Activated CD4-positive, alpha-beta T cell treated with anti-CD3 and anti-CD28 coated beads for 4 hours (primary cell): ENCODE measurements at places on chromosomes 7 and 10.

GRCh38 chr10:46001187-46001756 is 29.0 kb downstream of the TIMM23 start:
- no peak for DNase-seq

DNA sequence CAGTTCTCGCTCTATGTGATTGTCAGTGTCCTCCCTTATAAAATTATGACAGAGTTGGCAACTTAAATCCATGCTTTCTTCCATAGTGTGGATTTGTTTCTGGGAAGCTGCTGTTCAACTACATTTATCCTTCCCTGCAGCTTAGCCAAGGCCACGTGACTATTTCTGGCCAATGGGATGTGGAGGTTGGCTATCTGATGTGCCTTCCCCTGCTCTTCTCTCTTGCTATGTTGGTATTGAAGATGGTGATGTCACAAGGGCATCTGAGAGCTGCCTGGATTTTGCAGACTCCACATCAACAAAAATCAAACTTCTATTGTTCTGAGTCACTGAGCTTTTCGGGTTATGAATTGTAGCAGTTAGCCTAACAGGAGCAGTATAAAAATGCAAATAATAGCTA is 164.9 kb upstream of the RHOBTB1 start:
- no peak for DNase-seq

DNA sequence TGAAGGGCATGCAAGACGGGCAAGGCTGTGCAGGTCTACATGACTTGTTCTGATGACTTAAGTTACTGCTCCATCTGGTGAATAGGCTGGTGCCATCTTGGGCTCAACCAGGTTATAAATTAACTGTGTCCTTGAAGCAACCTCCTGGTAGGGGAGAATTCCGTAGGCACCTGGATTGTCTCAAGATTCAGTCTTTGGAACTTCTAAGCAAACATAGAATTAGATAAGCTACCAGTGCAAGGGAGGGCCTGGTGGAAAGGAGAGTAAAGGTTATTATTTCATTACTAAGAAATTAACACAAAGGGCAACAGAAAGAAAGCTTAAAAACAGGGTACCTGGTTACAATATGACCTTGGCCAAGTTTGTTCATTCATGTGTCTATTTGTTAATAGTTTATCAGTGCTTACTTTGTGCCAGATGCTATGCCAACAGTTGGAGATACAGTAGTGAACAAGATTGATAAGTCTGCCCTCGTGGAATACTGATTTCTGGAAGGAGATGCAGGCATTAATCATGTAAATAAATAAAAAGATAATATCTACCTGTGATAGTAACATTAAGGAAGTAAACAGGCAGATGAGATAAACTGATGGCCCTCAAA is 107.0 kb upstream of the PALS2 start:
- no peak for DNase-seq

GRCh38 chr7:133690740-133691139 is 436.4 kb upstream of the LRGUK start:
- DNase-seq = no peak

- no peak for DNase-seq
Observed at GRCh38 chr7:30268586-30268985, 15.8 kb upstream of the ZNRF2 start.

GRCh38 chr10:78565841-78566240 is 502.9 kb upstream of the ZMIZ1 start:
- no peak for DNase-seq

- no peak for DNase-seq
Observed at GRCh38 chr10:62919776-62920175, 103.6 kb upstream of the EGR2 start.

GRCh38 chr10:77077316-77077945 is 560.2 kb downstream of the KCNMA1 start:
- DNase-seq = no peak

DNA sequence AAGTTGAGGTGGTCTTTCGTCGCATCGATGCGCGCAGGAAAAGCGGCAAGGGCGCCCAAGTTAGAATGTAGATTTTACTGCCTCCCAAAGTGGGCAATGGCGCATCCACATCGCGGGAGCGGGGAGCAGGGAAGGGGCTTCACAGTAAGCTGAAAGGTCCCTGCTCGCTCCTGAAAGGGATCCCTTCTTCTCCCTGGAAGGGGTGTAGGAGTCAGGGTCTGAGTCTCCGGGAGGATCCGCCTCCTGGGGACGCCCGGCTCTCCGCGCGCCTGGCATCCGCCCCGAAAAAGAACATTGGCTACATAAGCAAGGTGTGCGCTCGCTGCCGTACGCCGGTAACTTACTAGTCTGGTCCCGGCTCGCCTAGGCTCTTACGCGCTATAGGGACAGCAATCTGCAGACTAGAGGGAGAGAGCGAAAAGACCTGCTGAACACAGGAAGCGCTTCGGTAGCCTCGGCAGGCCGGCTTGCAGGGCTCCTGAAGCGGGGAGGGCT is 804 bp downstream of the UNC5B start:
- no peak for DNase-seq

DNA sequence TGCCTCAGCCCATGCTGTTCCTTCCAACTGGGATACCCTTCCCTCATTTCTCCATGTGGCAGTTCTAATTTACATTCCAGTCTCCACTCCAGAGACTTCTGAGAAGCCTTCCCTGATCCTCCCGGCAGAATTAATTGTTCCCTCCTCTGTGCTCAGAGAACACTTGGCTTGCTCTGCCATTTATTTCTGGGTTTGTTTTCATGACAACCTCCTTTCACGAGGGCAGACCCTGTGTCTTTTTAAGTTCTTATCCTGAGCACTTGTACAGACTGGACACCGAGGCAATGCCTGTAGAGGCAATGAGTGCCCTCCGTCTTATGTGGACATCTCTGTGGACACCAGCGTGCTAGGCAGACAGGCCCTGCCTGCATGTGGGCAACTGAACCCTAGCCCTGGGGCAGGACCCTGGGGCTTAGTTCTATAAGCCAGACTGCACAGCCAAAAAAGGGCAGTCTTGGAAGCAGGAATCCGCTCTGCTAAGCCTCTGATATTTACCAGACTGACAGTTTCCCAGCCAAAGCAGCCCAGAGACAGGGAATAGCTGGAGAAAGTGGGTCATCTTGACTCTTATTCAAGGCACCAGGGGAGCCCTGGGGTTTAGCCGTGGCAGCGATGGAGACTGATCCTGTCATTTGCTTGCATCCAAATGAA is 474.0 kb downstream of the RPS24 start:
- no peak for DNase-seq

- DNase-seq = no peak
Observed at GRCh38 chr7:4655311-4655710, 26.8 kb upstream of the FOXK1 start.

DNA sequence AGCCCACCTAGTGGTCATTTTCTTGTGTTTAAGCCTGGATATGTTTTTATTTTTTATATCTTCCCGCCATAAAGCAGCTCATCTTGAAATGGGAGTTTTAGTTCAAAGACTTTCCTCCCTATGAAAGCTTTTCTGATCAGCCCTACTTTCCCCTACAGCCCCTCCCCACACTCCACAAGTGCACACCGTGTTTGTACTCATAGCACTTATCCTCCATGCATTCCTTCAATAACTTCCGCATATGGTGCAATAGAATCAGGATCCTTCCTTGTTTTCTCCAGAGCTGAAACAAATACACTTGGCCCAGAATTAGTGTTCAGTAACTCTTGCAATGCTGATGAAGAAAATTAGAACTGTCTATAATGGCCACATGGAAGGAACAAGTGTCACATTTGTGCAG is 235.9 kb downstream of the KCNMA1 start:
- DNase-seq = no peak

DNA sequence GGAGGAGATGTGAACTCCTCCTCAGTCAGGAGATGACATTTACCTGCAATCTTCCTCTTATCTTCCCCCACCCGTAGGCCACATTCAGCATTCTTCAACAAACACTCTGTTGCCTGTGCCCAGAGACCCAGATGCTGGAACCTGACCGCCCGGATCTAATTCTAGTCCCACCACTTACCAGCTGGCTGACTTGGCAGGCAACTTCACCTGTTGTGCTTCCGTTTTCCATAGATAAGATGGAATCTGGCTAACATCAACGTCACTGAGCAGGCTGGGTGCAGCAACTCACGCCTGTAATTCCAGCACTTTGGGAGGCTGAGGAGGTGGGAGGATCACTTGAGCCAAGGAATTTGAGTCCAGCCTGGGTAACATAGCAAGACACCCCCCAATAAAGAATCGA is 21.3 kb upstream of the FXYD4 start:
- DNase-seq = no peak

GRCh38 chr7:85630904-85631600 is 444.2 kb upstream of the SEMA3D start:
- no peak for DNase-seq

- no peak for DNase-seq
Observed at GRCh38 chr7:2631946-2632732, at the start of gene TTYH3. Gene TTYH3, plus strand, starts transcription at chr7:2631986. Its CDS starts 170 bp downstream, at chr7:2632156.

DNA sequence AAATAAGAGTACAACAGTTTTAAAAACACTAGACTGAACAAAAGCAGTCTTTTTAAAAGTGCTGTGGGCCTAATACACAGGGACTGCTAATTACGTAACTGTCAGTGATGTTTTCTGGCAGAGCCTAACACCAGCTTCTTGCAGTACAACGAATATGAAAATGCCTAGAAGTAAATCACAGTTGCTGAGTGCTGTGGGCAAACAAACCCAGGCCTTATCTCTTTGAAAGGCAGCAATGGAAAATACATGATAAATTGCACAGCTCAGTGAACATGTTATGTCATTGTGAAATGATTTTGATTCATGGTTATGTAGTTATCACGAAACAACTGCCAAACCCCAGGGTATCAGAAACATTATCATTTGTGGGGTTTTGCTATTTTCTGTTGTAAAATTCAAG is 428.4 kb downstream of the GFRA1 start:
- DNase-seq = no peak

GRCh38 chr7:111867348-111867931 is 305.1 kb upstream of the IMMP2L start:
- no peak for DNase-seq

DNA sequence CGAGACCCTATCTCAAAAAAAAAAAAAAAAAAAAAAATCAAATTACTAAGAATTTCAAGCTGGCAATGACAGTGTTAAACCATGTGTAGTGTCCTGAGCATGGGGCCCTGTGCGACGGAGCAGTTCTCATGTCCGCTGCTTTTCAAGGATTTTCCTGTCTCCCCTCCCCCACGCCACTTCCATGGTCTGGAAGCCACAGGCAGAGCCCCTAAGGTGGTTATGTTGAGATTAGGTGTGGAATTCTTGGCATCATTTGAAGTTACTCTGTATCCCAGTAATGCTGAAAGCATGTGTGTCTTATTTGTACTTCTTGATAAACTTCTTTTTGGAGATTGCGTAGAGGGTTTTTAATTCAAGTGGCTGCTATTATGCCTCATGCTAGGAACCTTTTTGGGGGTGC is 65.2 kb downstream of the PFKFB3 start:
- no peak for DNase-seq

- DNase-seq = no peak
Observed at GRCh38 chr10:65194555-65194954, 1673.4 kb downstream of the REEP3 start.

- no peak for DNase-seq
Observed at GRCh38 chr7:10222976-10223375, 750.7 kb upstream of the PHF14 start.

DNA sequence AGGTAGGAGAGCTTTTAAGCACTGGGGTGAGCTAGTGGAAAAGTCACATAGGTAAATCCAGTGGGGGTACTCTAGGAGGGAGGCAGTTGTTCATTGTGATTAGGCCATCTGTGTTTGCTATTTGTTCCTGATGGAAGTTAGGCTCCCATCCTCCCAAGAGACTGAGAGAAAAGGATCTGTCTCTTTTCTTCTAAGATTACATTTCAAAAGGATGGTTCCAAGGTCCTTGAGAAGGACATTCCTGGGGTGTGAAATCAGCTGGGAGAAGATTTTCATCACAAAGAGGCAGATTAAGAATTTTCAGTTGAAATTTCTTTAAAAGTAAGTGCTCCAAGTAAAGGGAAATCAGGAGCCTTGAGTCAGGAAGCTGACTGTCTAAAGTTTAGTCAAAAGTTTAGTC is 210.8 kb upstream of the CSTF2T start:
- DNase-seq = no peak

GRCh38 chr7:93704217-93704616 is 129.7 kb upstream of the CALCR start:
- DNase-seq = no peak

- no peak for DNase-seq
Observed at GRCh38 chr7:1431226-1431625, 28.0 kb downstream of the MICALL2 start.

GRCh38 chr10:52232561-52233350 is 81.3 kb upstream of the DKK1 start:
- no peak for DNase-seq

- no peak for DNase-seq
Observed at GRCh38 chr7:21028186-21028585, 241.5 kb upstream of the SP8 start.

GRCh38 chr10:79245539-79246208 is 101.6 kb upstream of the PPIF start:
- DNase-seq = no peak

DNA sequence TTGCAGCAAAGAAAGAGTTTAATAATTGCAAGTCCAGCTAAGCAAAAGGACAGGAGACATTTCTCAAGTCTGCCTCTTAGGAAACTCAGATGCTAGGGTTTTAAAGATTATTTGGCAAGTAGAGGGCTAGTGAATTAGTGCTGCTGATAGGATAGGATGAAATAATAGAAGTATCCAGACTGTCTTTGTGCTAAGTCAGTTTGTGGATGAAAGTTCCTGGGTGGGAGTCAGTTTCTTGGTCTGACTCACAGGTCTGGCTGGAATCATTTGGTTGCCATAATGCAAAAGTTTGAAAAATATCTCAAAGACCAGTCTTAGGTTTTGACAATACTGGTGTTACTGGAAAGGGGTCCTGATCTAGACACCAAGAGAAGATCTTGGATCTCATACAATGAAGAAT is 42.6 kb upstream of the INHBA start:
- no peak for DNase-seq

DNA sequence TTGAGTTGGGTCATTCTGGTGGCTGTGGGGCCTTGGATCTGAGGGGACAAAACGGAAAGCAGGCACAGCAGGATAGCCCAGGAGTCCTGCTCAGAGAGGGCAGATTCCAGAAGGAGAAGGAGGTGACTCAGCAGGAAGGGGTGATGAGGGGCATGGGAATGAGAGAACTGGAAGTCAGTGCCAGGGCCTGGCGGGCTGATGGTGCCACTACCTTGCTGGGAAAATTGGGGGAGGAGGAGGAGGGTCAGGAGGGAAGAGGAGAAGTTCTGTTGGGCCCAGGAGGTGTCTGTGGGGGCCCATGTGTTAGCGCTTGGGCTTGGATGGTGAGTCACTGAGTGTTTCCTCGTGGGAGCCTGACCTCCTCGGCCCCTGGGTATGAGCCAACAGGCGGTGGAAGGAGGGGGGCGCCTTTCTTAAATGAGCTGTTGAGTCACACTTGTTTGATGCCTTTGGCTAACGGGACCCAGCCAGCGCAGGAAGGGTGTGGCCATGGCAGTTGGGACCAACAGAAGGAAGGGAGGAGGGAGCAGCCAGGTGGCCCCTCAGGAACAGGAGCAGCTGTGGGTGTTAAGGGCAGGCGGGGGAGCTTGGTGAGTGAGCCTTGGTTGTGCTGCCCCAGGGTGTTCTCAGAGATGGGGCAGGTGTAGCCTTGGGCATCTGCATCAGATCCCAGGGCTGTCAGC is 130.0 kb upstream of the BTBD16 start:
- no peak for DNase-seq

GRCh38 chr10:70130878-70131559 is 1.6 kb downstream of the AIFM2 start:
- DNase-seq = no peak
